ENCODE measurements at places on chromosomes 2 and 18.

DNA sequence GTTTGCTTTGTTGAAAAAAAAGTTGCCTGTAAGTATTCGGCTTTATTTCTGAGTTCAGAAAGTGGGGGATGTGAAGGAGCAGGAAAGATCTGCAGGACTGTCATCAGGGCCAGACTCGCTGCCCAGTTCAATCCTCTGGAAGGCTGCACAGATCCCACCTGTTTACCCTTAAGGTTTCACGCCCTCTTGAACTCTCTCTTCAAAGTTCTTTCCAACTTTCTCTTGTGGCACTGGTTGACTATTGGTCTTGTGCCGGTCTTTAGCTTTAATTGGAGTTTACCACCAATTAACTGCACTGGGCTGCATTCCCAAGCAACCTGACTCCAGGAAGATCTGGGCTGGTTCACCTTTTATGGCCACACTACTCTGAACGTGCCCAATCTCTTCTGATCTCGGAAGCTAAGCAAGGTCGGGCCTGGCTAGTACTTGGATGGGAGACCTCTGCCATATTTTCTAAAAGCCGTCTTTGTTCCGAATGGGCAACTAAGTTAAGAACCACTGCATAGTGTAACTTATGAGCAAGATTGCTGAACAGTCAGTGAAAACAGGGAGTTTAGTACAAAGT, 495.0 kb downstream of the DPP10 start:
- no peak for DNase-seq

- DNase-seq, result no peak
These were observed 143.5 kb downstream of the GALNT13 start for GRCh38 chr2:154015233-154015632.

- no peak for DNase-seq
These were observed 287.0 kb upstream of the SLC14A2 start for GRCh38 chr18:45328296-45328695.

GRCh38 chr2:119149611-119150010, 8.9 kb downstream of the C1QL2 start:
- no peak for DNase-seq

GRCh38 chr2:144190908-144191605, 328.9 kb downstream of the ZEB2 start:
- DNase-seq, result no peak

GRCh38 chr18:61569176-61569892, 236.1 kb downstream of the CDH20 start:
- no peak for DNase-seq
